Renal cortex interstitium (tissue), 15 donors: ENCODE measurements at places on chromosomes 7 and 10.
A peak's percentile ranks its signal among the peaks of the same experiment; 100 is the strongest.

DNA sequence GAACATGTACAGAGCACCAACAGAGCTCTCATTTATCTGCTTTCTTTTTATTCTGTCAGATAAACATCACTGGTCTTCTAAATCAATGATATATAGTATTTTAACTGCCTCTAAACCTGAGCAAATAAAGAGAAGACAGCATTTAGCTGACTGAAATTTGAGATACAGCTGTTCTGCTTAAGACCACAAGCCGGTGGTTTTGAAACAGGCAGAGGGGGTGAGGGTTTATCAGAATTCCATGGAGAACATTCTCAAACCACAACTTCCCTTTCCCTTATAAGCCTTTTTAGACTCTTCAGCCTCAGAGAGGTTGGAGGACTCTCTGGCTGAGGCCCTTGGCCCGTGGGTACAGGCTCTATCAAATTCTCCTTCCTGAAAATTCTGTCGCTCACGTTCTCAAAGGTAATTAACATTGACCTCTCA is 87.4 kb upstream of the RSU1 start:
- no peak for DNase-seq

DNA sequence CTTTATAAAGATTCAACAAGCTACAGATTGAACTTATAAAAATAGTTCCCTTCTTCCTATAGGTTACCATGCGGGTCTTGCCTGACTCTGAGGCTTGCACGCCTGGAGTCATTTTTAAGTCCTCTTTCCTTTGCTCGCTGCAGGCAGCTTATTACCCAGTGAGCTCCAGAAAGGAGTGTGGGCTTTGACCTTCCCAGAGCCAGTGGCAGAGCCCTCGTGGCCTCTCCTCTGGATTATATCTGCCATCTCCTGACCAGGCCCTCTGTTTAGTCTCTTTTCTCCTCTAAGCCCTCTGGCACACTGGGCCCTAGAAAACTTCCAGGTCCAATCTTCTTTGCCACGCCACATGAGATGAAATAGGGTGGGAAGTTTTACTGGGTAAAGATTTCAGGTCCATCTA is 39.9 kb upstream of the EZH2 start:
- DNase-seq = no peak

GRCh38 chr10:6203331-6204062 is 765 bp downstream of the PFKFB3 start:
- peak; percentile 71 for DNase-seq

DNA sequence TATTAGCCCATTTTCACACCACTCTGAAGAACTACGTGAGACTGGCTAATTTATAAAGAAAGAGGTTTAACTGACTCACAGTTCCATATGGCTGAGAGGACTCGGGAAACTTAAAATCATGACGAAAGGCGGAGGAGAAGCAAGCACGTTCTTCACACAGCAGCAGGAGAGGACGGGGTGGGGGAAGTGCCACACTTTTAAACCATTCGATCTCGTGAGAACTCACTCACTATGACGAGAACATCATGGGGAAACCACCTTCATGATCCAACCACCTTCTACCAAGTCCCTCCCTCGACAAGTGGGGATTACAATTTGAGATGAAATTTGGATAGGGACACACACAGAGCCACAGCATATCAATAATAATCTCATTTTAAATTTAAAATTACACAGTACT is 80.2 kb downstream of the VWDE start:
- no peak for DNase-seq

DNA sequence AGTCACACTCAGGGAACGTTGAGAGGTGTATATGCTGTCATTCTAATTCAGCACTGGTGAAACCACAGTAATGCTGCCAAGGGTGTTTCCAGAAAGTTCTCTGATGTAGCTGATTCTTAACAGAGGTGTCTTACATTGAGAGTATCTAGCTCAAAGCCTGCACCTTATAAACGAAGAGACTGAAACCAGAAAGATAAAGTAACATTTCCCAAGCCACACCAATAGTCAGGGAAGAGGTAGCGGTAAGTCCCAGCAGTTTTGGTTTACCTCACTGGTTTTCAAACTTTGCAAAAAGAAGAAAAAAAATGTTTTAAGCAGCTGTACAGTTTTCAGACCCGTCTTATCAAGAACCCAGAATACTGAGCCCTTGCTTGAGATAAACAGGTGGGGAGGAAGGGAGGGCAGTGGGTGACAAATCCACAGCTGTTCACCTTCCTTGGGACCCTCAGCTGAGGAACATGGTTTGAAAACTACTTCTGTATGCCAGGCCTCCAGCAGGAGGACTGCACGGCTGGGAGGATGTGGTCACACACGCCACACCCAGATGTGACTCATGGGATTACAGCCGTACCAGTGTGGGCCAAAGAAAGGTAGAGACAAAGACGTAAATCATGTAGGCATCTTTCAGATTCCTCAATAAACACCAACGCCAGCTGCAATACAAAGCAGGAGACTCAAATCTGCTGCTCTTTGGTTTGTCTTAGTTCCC is 63.9 kb upstream of the GSDME start:
- no peak for DNase-seq

GRCh38 chr7:93211228-93211818 is 14.9 kb downstream of the HEPACAM2 start:
- DNase-seq = no peak

DNA sequence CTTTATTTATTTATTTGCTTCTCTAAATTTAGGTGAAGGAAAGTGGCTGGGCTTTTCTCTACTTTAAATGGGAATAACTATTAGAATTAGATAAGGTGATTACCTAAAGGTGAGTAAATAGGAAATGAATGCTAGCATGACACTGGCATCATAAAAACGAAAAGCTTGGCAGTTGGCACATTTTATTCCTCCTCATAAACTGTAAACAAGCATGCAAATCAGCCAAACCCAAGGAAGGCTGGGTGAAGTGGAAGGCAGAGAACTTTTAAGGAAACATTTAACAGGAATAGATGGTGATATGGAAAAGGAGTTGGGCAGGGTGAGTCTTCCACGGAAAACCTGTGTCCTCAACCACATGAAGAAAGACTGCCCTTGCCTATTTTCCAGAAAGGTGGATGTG is 669.1 kb downstream of the KCNMA1 start:
- DNase-seq = no peak

DNA sequence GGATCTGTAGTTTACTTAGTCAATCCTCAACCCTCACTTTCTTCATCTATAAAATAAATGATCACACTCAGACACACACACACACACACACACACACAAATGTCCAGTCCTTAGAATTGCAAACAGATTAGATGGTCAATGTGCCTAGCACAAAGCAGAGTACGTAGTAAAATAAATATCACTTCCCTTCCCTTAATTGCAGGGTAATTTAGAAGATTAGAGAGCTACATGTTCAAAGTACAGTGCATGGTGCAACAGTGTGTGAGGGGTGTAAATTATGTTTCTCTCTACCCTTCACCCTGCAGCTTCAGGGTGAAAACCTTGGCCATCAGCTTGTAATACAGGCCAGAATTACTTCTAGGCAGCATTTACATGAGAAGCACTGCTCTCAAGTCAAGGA is 187.0 kb upstream of the GHITM start:
- no peak for DNase-seq

GRCh38 chr10:77282163-77282562 is 355.4 kb downstream of the KCNMA1 start:
- DNase-seq = no peak
